AG09319 (cell line): ENCODE measurements at places on chromosomes 1 and 21.
A peak's percentile ranks its signal among the peaks of the same experiment; 100 is the strongest.

GRCh38 chr1:73800376-73800775, 397.6 kb downstream of the LRRIQ3 start:
- DNase-seq = no peak

DNA sequence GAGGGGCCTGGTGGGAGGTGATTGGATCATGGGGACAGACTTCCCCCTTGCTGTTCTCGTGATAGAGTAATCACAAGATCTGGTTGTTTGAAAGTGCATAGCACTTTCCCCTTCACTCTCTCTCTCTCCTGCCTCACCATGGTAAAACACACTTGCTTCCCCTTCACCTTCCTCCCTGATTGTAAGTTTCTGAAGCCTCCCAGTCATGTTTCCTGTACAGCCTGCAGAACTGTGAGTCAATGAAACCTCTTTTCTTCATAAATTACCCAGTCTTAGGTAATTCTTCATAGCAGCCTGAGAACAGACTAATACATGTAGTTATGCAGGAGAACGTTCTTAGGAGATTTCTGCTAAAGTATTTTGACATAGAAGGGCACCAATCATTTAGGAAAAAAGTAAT, 59.9 kb upstream of the FBXO28 start:
- DNase-seq = no peak

GRCh38 chr1:197917805-197918651, 856 bp downstream of the LHX9 start:
- no peak for DNase-seq

DNA sequence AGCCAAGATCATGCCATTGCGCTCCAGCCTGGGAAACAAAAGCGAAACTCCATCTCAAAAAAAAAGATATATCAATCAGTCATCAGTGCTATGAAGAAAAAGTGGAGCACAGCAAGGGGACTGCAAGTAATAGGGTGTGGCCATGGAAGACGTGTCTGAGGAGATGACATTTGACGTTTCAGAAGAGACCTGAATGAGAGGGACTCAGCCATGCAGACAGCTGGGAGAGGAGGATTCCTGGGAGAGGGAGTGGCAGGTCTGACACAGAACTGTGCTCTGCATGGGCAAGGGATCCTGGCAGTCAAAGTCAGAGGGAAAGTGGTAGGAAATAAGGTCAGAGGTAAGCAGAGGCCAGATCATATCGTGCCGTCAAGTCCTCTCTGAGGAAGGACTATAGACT, 3.3 kb downstream of the LAX1 start:
- no peak for DNase-seq

GRCh38 chr21:20024741-20025140, 973.5 kb upstream of the NCAM2 start:
- no peak for DNase-seq

DNA sequence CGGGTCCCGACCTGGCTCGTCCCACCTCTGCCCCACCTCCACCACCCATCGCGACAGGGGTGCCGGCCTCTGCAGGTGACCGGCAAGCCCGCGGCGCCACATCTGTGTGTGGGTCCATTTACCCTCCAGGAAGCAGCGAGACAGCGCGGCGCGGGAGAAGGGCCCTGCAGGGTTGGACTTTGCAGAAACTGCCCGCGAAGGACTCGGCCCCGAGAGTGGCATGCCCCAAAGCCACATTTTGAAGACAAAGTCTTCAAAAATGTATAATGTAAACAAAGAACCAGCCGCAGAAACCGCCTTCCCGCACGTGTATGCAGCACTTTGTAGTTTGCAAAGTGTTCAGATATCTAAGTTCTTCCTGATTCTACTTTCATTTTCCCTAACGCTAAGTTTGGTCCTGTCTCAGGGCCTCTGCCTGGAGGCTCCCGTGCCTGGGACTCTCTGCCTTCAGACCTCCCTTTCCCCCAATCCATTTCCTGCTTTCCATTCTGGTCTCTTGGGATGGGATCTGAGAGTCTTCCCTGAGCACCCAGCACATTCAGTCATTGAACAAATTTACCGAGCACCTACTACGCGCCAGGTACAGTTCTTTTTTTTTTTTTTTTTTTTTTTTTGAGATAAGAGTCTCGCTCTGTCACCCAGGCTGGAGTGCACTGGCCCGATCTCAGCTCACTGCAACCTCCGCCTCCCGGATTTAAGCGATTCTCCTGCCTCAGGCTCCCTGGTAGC, 524 bp upstream of the TMCO4 start:
- DNase-seq = peak; percentile 62

GRCh38 chr1:146021622-146022402, at the start of gene HJV:
HJV (minus strand) TSS chr1:146021735; CDS start chr1:146020231, 1,504 bp downstream.
- DNase-seq = no peak

DNA sequence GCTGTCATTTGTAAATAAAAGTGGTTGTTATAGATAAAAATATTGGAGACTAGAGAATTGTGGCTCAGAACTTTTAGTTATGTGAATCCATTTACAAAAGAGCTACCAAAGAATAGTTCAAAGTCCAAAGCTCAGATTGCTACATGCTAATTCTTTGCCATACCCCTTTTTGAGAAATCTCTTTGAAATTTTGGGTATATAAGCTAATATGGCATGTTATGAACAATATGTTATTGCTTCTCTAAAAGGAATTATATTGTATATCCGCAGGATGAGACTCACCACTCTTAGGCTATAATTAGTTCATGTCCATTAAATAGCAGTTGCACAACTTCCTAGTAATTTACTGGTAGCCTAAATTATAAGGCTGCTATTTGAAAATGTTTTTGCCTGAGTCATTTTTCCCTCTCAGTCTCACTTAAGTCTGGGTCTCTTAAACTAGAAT, 178.0 kb downstream of the ZNF281 start:
- no peak for DNase-seq

DNA sequence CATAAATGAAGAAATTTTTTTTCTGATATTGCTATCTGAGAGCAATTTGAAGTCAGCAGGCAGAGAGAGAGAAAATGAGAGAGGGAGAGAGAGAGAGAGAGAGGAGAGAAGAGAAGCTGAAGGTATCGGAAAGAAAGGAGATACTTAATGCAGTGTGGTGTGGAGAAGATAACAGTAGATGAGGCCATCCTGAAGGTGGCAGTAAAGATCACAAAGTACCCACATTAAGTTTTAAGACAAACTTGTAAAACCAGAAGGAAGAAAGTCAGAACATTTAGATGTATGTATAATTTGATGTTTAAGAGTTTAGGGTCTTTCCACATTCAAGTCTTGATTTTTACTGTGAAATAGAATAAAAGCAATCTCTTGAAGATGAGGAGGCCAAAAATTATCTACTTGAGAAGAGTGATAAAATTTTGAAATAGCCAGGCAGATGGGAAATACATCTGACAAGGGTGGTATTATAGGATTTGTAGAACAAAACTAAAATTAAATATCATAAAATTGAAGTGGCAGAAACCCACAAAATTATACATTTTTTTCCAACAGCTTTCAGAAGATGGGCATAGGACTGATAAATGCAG, 1753.4 kb downstream of the MRPL39 start:
- DNase-seq = no peak

- no peak for DNase-seq
Measured at GRCh38 chr1:41232305-41232704, 9.8 kb downstream of the SCMH1 start.

DNA sequence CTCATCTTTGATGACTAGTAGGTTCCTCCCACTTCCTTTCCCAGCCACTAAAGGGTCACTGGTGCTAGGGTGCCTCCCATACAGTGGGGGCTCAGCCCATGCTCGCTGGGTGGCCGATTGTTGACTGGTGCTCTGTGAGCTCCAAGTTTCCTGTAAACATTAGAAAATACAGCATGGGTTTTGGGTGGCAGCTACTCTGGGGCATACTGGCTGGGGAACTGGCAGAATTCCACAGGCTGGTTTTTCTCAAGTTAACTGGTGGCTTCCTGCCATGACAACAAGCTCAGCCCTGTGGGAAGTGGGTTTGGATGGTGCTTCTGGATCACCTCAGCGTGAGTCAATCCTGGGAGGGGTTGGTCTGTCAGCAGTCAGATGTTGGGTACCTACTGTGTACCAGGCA, 28.7 kb upstream of the CRNN start:
- no peak for DNase-seq

DNA sequence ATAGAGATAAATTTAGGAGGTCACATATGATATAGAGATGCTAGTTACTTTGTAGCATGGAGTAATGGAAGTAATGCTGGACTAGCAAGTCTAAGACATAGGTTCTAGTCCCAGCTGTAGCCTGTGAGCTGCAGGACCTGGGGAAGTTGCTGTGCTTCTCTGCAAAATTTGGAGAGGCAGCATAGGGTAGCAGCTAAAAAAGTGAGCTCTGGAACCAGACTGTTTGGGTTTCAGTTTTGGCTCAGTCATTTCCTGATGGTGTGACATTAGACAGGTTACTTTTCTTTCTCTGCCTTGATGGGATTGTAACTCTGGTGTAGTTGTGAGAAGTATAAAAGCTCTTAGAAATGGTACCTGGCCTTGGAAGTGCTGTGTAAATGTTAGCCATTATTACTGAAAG, 3.3 kb downstream of the METTL13 start:
- no peak for DNase-seq

- DNase-seq = peak; percentile 100
Measured at GRCh38 chr21:46048926-46049889, 48.7 kb upstream of the COL6A2 start.
